ENCODE measurements at places on chromosomes 5 and 9. TPM values are rescaled to one million over a fixed set of nuclear protein-coding genes. Genes with fewer than 3 reads are reported as not detected.

DNA sequence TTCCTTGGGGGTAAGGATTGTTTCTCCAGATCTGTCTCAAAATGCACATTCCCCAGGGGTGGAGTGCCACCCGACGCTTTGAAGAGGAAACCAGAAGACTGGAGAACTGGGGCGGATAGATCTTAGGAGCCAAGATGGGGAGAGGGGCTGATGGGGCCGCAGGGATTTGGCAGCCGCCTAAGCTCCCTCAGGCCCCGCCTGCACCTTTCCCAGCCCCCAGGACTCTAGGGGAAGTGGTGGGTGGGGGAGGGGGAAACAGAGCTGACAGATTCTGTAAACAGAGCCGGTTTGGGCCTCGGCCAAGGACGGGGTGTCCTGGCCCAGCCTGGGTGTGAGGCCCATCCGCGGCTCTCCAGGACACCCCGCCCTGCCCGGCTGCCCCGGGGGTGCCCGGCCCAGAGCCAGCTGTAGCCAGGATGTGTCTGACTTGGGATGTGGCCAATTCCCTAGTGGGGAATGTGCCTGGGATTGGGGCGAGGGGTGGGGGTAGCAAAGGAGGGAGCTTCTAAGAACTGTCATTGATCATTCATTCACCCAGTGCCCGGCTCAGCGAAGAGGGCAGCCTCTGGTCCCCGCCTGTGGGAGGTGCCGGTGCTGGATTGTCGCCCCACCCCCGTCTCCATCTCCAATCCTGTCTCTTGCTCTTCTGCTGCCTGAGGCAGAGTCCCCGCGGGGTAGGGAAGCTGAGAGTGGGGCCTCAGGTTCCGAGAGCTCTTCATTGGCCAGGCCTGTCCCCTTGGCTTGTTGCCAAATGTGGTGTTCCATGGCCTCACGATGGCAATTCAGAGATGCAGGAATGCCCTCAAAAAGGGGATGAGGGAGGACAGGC is 54.8 kb upstream of the CDKN2AIPNL start:
- peak; percentile 52 for DNase-seq
- peaks cover 4% of the 10 kb centered on the region for H3K27me3 ChIP-seq
- peaks cover 22% of the 10 kb centered on the region for H3K4me1 ChIP-seq
- peak overlapping the region; percentile 76 for H3K4me3 ChIP-seq

- H3K4me1 ChIP-seq: no peaks in the 10 kb centered on the region
- H3K27me3 ChIP-seq: peaks cover 20% of the 10 kb centered on the region
- DNase-seq: no peak
- H3K36me3 ChIP-seq: no peaks in the 10 kb centered on the region
These were observed 37.5 kb upstream of the DMRT1 start for GRCh38 chr9:804026-804425.

CDO1 gene
- 0.40 TPM for total RNA-seq

DNA sequence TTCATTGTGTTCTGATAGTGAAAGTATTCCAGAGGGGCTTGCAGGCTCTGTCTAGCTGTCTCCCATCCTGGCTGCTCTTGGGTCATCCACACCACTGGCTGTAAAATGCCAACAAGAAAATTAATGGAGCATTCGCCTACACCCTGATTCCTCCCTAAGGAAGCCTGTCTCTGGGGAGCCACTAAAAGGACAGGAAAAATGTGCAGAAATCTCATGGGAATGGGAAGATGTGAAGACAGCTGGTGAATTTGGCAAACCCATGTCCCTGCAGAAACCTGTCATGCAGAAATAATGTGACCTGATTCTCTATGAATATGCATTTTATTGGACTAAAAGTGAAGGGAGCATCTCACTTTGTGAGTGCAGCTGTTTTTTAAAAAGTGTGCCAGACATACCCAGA is 265.6 kb downstream of the TUSC1 start:
- DNase-seq: no peak
- no peak overlapping the region for H3K27ac ChIP-seq
- no peak overlapping the region for H3K4me3 ChIP-seq
- H3K36me3 ChIP-seq: no peaks in the 10 kb centered on the region
- no peaks in the 10 kb centered on the region for H3K4me1 ChIP-seq
- no peaks in the 10 kb centered on the region for H3K27me3 ChIP-seq

GRCh38 chr5:16061163-16061562 is 118.4 kb downstream of the MARCHF11 start:
- H3K27me3 ChIP-seq: no peaks in the 10 kb centered on the region
- no peaks in the 10 kb centered on the region for H3K4me1 ChIP-seq
- no peak for DNase-seq
- H3K4me3 ChIP-seq: no peak overlapping the region

- no peak for DNase-seq
- no peaks in the 10 kb centered on the region for H3K27me3 ChIP-seq
- no peaks in the 10 kb centered on the region for H3K4me1 ChIP-seq
- H3K4me3 ChIP-seq: no peak overlapping the region
These were observed 69.4 kb downstream of the SREK1 start for GRCh38 chr5:66213533-66213932.

SPATA31A3 gene
- not detected for total RNA-seq

GRCh38 chr5:169777159-169777558 is 140.1 kb downstream of the DOCK2 start:
- no peak overlapping the region for H3K4me3 ChIP-seq
- no peak for DNase-seq
- no peaks in the 10 kb centered on the region for H3K27me3 ChIP-seq

DNA sequence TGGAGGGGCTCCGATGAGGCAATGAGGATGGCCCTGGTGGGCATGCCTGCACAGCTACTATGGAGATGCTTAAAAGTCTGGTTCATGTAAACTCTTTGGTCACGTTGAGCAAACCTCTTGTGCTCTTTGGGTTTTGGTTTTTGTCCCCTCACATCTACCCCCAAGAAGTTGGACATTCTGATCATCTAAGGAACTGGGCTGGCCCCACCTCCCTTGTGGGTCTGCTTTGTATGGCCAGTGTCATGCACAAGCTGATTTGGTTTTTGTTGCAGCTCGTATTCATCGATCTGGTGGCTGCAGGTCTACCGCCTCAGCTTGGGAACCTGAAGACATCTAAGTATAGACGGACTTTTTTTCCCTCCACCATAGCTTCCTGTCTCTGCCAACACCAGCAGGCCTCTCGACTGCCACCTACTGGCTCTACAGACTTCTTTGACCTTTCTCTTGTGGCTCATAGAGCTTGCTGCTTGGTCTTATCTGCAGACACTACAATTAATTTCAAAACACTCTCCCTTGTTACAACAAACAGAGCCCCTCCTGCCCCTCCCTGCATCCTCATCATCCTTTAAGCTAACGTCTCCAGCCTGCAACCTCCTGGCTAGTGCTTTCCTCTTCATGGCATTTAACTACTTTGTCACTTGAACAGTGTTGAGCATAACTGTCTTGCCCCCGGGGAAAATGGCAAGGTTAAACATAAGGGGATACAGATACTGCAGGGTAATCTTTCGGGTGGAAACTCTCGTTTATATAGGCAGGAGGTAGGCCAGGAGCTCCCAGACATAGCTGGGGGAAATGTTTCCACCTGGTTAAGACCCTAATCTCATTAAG is 34.5 kb downstream of the TSTD2 start:
- DNase-seq: peak; percentile 86
- H3K4me3 ChIP-seq: no peak overlapping the region
- H3K27me3 ChIP-seq: peaks cover 1% of the 10 kb centered on the region
- peaks cover 5% of the 10 kb centered on the region for H3K4me1 ChIP-seq
- peaks cover 17% of the 10 kb centered on the region for H3K36me3 ChIP-seq

GRCh38 chr5:170576602-170577535 is 73.0 kb downstream of the KCNIP1 start:
- H3K4me3 ChIP-seq: no peak overlapping the region
- peaks cover 9% of the 10 kb centered on the region for H3K4me1 ChIP-seq
- no peak for DNase-seq
- H3K27ac ChIP-seq: no peak overlapping the region
- no peaks in the 10 kb centered on the region for H3K36me3 ChIP-seq
- peaks cover 21% of the 10 kb centered on the region for H3K27me3 ChIP-seq

DNA sequence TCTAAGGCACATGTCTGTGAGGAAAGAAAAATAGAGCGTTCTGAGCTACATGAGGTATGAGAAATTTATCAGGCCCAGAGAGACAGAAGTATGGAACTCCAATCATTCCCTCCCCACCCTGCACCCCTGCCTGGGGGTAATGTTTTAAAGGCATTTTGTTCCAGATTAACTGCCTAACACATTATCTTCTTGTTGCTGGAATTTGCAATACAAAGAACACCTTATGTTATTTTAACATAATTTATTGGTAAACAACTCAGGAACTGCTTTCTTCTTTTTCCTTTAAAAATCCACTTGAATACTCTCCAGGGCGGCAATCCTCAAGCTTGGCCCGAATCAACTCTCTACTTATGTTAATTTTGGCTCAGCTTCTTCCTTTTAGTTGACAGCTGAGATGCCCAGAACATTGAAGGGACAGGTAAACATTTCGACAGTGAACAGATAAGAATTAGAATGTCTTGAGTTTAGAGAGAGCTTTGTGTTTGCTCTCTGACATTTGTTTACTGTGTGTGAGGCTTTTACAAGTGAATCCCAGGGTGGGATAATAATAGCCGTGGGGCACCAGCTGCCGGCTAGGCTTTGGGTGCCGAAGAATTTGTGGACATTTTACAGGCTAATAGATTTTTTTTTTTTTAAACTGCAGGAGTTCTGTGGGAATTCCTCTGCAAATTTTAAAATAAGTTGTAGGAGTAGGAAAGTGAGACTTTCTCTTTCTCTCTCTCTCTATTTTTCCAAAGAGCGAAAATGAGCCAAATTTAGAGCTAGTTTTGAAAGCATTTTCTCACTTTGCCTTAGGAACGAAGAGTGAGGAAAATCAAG is 96.4 kb upstream of the TAF11L2 start:
- H3K36me3 ChIP-seq: no peaks in the 10 kb centered on the region
- DNase-seq: no peak
- H3K27me3 ChIP-seq: no peaks in the 10 kb centered on the region

FAT2 gene
- not detected for total RNA-seq

- H3K27me3 ChIP-seq: no peaks in the 10 kb centered on the region
- H3K4me1 ChIP-seq: no peaks in the 10 kb centered on the region
- no peak overlapping the region for H3K27ac ChIP-seq
- no peaks in the 10 kb centered on the region for H3K36me3 ChIP-seq
- no peak for DNase-seq
These were observed 265.0 kb downstream of the KIF4B start for GRCh38 chr5:155278532-155278931.

DNA sequence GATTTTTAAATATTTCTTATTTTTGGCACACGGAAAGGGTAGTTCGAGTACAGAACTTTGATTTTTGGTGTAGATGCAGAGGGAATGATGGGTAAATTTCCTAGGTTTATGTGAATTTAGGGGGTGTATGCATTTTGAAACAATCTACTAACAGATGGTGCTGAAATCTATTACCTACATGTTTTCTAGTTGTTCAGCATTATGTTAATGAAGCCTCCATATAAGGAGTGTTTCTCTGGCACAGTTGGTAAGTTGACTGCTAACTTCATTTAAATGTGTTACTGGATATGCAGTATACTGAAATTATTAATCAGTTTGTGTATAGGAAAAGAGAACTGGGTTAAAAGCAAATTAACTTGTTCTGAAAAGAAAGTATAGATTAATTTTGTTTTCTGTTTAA is 17.5 kb downstream of the SUB1 start:
- no peak overlapping the region for H3K4me3 ChIP-seq
- DNase-seq: no peak
- H3K27me3 ChIP-seq: no peaks in the 10 kb centered on the region

ZBTB43 gene
- total RNA-seq: 13.6 TPM

PCDHA5 gene
- total RNA-seq: not detected

DNA sequence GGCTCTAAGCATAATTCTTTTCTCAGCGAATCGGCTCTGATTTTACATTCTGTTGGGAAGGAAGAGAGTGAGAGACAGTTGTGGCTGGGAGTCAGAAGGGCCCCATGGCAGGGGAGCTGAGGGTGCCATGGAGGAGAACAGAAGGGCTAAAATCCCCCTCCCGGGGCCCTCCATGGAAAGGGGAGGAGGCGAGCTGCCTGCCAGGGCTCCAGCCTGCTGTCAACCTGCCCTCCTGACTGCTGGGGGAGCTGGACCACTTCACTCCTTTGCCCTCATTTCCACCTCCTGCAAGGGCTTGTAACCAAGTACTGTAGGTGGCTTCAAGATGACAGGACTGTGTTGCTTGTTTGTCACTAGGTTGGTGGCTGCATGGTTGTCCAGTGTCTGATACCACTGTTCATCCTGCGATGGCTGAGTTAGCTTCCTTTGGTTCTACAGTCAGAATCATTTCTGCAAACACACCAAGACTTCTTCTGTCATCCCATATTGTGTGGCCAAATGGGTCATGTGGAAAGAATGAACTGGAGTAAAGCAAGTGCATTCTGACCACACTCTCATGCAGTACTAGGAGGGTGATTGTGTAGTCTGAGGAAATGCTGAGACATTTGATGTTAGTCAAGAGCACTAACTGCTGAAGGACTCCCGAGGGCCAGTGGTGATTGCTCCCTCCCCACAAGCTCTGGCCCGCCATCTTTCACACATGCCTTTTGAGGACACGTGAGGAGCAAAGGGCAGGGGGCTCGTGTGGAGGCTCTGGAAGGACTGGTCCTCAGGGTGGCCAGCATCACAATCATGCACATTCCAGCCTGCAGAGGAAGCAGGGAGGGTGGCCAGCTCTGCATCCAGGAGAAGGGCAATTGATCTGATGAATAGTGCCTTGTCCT is 307.2 kb downstream of the GADD45G start:
- no peak overlapping the region for H3K4me3 ChIP-seq
- H3K27ac ChIP-seq: no peak overlapping the region
- H3K4me1 ChIP-seq: no peaks in the 10 kb centered on the region
- no peak for DNase-seq
- peaks cover 29% of the 10 kb centered on the region for H3K27me3 ChIP-seq

GPX3 gene
- total RNA-seq: not detected

ESM1 gene
- total RNA-seq: not detected

DNA sequence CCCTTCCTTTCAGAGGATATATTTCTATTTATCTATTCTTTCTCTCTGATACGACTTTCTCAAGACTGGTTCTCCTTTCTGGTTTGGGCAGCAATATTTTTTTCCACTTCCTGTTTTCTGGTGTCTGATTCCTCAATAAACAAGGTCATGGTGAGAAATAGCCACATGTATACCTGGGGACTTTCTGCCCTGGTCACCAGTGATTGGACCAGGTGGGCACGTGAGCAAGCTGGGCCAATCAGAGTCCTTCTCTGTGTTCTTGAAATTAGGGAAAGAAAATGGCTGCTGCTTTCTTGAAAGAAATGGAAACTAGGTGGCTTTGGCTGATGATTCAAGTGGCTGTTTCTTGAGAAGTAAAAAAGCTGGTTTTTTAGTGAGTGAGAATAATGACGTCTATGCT is 18.4 kb upstream of the GSN start:
- H3K4me1 ChIP-seq: peaks cover 3% of the 10 kb centered on the region
- DNase-seq: no peak
- no peak overlapping the region for H3K4me3 ChIP-seq
- no peaks in the 10 kb centered on the region for H3K27me3 ChIP-seq

DNA sequence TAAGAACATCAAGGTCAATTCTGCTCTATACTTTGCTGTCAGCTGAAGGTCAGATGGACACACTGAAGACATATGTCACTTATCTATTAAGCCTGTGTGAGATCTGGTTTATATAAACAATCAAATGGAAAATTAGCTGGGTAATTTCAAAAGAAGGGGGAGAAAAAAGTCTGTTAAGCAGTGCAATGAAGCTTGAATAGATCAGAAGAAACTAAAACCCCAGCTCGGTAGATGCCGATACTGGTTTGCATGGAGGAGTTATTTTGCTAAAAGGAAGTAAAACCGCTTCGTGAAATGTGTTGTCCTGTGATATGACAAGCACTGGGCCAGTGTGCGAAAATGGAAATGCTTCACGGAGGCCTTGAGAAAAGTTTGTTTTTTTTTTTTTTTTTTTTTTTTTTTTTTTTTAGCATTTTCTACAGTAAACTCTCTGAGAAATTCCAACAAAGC is 148.8 kb downstream of the MEF2C start:
- H3K27me3 ChIP-seq: peaks cover 5% of the 10 kb centered on the region
- H3K4me1 ChIP-seq: peaks cover 5% of the 10 kb centered on the region
- H3K36me3 ChIP-seq: no peaks in the 10 kb centered on the region
- no peak overlapping the region for H3K4me3 ChIP-seq
- no peak for DNase-seq
- no peak overlapping the region for H3K27ac ChIP-seq

IGFBPL1 gene
- total RNA-seq: not detected
